Right hindlimb (tissue), 1 donor: ENCODE measurements at places on chromosomes 4 and X.

DNA sequence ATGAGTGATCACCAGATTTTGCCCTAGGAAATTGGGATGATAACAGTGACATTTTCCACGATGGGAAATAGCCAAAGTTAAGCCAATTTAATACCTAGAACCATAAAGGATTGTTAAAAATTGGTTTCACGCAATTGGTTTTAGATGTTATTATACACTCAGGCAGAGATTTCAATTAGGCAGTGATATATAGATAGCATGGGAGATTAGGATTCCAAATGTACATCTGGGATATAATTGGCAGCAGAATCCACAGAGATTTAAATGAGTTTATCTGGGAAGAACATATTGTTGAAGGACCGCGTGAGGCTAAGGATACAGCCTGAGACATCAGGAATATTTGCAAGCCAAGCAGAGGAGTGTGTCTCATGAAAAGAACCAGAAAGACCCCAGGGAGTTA is 351.6 kb downstream of the GPM6A start:
- no peak for DNase-seq

DNA sequence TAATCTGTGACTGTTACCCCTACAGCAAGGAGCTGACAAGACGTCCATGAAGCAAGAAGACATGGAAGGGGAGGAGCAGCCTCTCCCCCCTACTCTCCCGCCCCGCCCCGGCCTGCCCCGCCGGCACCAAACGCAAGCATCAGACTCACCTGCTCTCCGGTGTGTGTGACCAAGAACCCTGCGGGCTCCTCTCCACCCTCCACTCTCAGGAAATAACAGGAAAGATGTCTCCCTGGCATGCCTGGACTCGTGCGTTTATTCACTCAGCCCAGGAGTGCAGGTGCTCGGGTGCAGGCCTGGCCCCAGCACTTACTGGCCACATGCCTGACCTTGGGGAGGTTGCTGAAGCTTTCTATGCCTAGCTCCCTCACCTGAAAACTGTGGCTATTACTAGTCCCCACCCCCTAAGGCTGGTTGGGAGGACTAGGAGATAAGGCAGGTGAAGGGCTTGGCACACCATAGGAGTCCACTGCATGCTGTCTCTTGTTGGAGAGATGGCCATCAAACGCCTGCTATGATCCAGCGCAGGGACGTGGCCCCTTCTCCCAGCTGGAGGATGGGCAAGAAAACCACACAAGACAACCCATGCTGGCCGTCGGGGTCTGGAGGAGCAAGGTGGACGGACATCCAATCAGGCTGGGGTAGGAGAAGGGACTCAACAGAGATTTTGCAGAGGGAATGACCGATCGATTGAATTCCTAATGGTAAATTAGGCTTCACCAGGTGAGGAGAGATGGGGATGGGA is 34.9 kb upstream of the CLDN24 start:
- no peak for DNase-seq

DNA sequence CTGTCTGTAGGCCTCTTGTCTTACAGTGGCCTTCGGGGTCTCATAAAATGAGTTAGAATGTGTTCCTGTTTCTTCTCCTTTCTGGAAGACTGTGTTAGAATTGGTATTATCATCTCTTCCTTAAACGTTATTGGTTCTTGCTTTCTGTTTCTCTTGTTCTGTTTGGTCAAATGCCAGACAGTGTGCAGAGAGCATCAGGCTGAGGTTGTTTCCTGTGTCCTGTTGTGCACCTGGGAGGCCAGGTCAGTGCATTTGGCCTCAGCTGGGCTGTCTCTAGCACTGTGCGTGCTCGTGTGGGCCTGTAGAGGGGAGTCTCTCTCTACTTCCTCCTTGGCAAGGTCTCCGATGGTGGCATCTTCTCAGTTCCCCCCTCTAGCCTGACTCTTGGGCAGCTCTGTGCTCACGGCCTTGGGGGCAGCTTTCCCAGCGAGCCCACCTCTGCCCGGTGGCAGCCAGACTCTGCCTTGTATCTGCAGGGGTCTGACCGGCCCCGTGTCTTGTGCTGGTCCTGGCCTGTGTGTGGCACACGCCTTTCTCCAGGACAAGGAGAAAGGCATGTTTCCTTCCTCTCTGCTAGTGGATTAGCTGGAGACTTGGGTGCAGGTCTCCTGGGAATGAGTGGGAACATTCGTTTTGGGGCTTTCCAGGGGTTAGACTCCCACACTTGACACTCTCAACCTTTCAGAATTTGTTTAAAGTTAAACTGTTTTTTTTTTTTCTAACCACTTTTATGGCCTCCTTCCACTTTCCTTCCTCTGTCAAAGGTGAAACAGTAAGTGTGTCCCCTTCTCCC is 62.3 kb downstream of the FAM193A start:
- peak; percentile 38 for DNase-seq

- no peak for DNase-seq
These were observed 21.4 kb downstream of the HPRT1 start for GRCh38 chrX:134481339-134481738.

DNA sequence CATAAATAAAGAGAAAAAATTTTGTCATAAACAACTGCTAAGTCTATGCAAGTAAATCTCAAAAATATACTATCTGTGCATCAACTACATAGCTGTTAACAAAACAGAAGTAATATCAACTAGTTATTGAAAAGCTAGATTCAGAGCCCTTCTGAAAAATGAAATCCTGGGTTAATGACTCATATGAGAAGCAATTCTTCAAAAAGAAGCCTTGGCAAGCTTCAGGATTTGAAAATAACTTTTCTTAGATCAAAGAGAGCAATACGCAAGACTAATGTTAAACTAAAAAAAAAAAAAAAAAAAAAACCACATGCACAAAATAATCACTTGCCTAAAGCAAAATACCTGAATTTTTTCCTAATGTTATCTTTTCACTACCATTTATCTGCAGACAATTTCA is 566.1 kb upstream of the BOD1L1 start:
- no peak for DNase-seq

GRCh38 chr4:130422261-130422660 is 1326.3 kb downstream of the C4orf33 start:
- DNase-seq, result no peak

- DNase-seq, result no peak
These were observed 1.7 kb downstream of the ATP8A1 start for GRCh38 chr4:42655269-42655637.

- no peak for DNase-seq
These were observed 157.7 kb upstream of the PITX2 start for GRCh38 chr4:110780538-110780937.

DNA sequence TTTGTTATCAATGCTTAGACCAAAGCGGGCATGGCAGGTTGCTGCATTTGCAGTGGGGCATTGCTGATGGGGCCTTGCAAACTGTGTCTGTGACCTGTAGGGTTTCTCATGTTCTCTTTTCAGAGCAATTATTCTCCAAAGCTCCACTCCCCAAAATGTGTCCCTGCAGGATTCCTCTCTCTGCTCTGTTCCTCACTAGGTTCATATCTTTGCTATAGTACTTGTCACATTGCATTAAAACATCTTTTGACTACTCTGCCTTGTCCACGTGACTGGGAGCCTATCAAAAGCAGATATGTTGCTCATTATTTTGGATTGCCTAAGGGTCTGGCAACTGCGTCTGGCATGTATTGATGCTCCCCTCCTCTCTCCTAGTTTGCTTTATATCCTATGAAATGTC is 177.7 kb upstream of the MID1 start:
- no peak for DNase-seq
